WTC11 (cell line): ENCODE measurements at places on chromosomes 3 and 15. TPM values are rescaled to one million over a fixed set of nuclear protein-coding genes. Genes with fewer than 3 reads are reported as not detected.

The GOLGA8S gene
- total RNA-seq = 0.16 to 0.23 TPM (median 0.22 TPM) in 3 replicates

The ATP13A4 gene
- 0.18 to 0.60 TPM (median 0.20 TPM) in 3 replicates for total RNA-seq

DNA sequence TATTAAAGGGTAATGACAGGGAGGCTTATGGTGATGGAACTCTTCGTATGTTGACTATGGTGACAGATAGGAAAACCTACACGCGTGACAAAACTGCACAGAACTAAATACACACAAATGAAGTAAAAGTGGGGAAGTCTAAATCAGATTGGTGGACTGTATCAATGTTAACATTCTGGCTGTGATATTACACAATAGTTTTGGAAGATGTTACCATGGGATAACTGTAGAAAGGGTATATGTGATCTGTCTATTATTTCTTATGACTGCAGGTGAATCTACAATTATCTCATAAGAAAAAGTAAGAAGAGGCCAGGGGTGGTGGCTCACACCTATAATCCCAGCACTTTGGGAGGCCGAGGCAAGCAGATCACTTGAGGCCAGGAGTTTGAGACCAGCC, 9.1 kb downstream of the HIGD2B start:
- no peak for DNase-seq

The POC1A gene
- total RNA-seq = 31.3 to 36.2 TPM (median 34.9 TPM) in 3 replicates

DNA sequence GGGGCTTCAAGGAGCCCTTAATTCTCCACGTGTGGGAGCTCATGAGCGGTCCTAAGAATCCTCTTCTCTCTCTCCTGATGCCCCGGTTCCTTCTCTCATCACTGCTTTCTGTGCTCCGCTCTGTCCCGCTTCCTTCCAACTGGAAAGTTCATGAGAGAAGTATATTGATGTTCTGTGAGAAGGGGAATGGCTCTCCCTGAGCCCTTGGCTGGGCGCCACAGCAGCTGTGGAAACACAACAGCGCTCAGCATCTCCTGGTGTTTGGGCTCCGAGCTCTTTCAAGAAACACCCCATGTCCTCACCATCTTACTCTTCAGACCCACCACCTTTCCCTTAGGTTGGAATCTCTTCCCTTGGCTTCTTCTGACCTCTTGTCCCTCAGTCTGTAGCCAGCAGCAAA, 161.7 kb downstream of the VGLL4 start:
- no peak for DNase-seq

DNA sequence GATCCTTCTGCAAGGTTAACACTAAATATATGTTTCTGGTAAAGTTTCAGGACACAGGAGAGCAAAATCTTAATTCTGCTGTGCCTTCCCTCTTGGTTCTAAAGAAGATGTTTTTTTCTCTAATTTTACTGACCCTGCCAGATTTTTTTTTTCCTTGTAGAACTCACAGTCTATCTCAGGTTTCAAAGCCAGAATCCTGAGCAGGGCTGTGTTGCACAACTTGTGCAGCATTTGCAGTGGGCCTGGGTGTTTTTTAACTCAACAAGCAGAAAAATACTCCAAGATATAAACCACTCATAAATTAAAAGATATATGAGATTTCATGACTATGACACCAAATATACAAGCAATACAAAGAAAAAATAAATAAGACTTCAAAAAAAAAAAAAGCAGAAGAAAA, 40.2 kb upstream of the ARF4 start:
- DNase-seq = no peak

GRCh38 chr15:38873158-38873557, 308.5 kb upstream of the RASGRP1 start:
- peak; percentile 16 for DNase-seq

GRCh38 chr3:143586576-143586975, 261.7 kb downstream of the SLC9A9 start:
- no peak for DNase-seq

The POTEB gene
- not detected in 3 replicates for total RNA-seq

DNA sequence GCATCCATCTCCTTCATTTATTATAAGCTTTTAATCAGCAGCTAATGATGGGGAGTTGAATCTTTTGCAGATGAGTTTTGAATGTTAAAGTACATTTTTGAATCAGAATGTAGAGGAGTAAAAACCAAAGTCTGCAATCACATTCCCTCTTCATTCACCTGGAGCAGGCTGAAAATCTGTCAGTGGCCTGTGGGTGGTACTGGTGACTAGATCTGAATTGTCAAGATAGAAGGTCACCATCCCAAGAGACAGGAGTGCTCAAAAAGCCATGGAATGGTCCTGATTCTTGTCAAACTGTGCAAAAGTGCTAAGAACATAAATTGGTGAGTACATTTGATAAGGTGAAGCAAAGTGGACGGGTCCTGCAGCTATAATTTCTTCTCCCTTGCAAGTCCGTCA, 881.3 kb upstream of the NR2F2 start:
- no peak for DNase-seq

The SLMAP gene
- 75.5 to 79.5 TPM (median 78.3 TPM) in 3 replicates for total RNA-seq

- DNase-seq = no peak
These were observed 13.1 kb downstream of the MGLL start for GRCh38 chr3:127809211-127809610.

DNA sequence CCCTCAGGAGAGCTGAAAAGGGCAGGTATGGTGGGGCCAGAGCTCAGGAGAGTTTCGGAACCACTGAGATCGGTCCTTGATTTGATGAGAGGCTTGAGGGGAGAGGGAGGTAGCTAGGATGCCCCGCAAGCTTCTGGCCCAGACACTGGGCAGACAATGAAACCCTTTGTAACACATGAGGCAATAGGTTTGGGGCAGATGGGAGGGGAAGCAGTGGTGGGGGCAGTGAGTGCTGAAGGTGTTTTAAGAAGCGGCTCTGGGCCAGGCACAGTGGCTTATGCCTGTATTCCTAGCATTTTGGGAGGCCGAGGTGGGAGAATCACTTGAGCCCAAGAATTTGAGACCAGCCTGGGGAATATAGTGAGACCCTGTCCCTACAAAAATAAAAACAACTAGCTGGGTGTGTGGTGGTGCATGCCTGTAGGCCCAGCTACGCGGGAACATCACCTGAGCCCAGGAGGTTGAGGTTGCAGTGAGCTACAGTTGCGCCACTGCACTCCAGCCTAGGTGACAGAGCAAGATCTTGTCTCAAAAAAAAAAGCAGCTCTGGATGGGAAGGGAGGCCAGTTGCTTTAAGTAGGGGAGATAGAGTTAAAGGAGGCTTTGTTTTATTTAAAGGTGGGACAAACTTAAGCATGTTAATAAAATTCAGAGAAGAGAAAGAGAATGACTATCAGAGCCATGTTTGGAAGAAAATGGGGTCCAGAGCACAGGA, 9.6 kb upstream of the SNX22 start:
- no peak for DNase-seq

The MESP2 gene
- 0.66 to 1.0 TPM (median 0.68 TPM) in 3 replicates for total RNA-seq

- DNase-seq = no peak
These were observed 469 bp downstream of the ZNF770 start for GRCh38 chr15:34987609-34988026.

The RUBCN gene
- 21.8 to 22.9 TPM (median 22.9 TPM) in 3 replicates for total RNA-seq

- DNase-seq = no peak
These were observed 97.3 kb upstream of the LRRN1 start for GRCh38 chr3:3701949-3702348.

GRCh38 chr3:47588053-47588452, 9.4 kb upstream of the CSPG5 start:
- DNase-seq = no peak

The KNSTRN gene
- total RNA-seq = 58.7 to 73.4 TPM (median 64.6 TPM) in 3 replicates

DNA sequence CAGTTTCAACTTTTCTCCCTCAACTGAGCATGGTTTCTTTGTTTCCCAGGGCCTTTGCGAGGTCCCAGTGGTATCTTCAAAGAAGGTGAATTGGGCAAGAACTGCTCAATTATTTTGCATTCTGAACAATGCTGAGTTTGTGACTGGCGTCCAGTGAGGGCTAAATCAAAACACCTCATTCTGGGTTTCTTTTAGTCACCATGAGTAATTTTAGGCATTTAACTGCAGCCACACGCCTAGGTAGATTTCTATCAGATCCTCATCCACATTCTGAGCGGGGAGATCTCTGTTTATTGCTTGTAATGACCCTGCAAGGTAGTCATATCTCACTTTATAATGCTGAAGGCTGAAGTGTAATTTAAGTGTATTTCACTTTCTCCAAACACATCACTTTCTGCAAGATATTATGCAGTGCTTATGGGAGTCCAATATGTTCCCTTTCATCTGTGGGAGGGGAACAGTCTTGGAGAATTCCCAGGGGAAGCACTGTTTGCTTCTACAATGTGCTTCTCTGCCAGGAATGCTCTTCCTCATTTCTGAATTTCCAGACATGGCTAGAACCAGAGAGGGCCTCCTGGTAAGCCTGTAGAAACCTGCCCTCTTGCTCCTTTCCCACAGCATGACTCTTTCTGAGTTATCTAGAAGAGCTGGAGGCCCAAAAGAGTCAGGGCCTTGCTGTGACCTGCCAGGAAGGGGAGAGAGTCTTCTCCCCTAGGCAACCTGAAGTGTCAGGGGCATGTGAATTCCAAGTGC, 91.7 kb downstream of the FRMD4B start:
- DNase-seq = no peak

GRCh38 chr15:82646250-82647044, 716 bp downstream of the CPEB1 start:
- DNase-seq = peak; percentile 62

- DNase-seq = no peak
These were observed 77.8 kb downstream of the VGLL3 start for GRCh38 chr3:86913160-86913559.

The C3orf80 gene
- 0.41 to 0.66 TPM (median 0.66 TPM) in 3 replicates for total RNA-seq

The RSL24D1 gene
- total RNA-seq = 91.9 to 115 TPM (median 95.7 TPM) in 3 replicates

The PLSCR5 gene
- total RNA-seq = not detected in 3 replicates

DNA sequence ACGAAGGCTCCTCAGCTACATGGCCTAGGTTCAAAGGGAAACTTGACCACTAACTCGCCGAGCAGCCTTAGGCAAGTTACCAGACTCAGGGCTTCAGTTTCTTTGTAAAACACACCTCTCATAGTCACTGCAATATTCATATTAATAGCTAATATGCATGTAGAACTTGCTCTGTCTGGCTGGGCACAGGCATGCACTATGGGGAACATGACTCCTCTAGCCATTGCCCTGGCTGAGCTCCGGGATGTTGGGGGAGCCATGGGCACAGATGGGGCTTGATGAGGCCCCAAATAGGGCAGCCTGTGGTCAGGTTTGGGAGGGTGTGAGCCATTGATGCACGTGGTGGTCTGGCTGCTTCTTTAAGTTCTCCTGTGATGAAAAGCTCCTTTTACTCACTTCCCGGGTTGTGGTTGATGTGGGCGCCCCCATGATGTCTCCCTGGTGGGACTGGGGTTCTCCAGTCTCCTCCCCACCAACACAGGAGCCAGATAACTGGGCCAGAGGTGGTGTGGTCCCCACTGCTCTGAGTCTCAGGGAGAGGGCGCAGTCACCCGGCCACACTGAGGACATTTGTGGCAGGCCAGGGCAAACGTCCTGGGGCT, 29.4 kb upstream of the DUSP7 start:
- no peak for DNase-seq

The IL12A gene
- 0.69 to 1.0 TPM (median 0.69 TPM) in 3 replicates for total RNA-seq

DNA sequence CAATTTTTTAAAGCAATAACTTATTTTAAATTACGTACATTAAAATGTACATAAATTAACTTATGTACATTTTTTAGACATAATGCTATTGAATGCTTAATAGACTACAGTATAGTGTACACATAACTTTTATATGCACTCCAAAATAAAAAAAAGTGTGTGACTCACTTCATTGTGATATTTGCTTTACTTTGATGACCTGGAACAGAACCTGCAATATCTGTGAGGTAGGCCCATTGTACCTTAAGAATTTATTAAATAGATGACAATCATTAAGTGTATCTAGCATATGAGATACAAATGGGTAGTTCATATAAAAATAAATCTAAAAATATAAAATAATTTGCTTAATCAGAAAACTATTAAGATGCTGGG, 276.7 kb downstream of the NFKBIZ start:
- DNase-seq = no peak

The GOLGA8T gene
- total RNA-seq = 0.78 to 1.0 TPM (median 0.92 TPM) in 3 replicates

The NECTIN3 gene
- 19.9 to 24.8 TPM (median 23.0 TPM) in 3 replicates for total RNA-seq

The SEMA3G gene
- total RNA-seq = 1.6 to 2.5 TPM (median 2.5 TPM) in 3 replicates

The PRRT3 gene
- total RNA-seq = 9.2 to 11.5 TPM (median 11.4 TPM) in 3 replicates

GRCh38 chr15:26294059-26294689, 431.0 kb upstream of the ATP10A start:
- peak; percentile 61 for DNase-seq

The TMCO5A gene
- not detected in 3 replicates for total RNA-seq

GRCh38 chr3:117793622-117794265, 1084.2 kb downstream of the TUSC7 start:
- no peak for DNase-seq

- no peak for DNase-seq
These were observed 76.5 kb downstream of the RPLP1 start for GRCh38 chr15:69529141-69529540.

- DNase-seq = peak; percentile 61
These were observed 192.6 kb upstream of the LYSMD4 start for GRCh38 chr15:99925661-99926461.

GRCh38 chr3:24802614-24803013, 308.0 kb upstream of the THRB start:
- DNase-seq = no peak

GRCh38 chr3:117409701-117410459, 700.3 kb downstream of the TUSC7 start:
- DNase-seq = no peak

DNA sequence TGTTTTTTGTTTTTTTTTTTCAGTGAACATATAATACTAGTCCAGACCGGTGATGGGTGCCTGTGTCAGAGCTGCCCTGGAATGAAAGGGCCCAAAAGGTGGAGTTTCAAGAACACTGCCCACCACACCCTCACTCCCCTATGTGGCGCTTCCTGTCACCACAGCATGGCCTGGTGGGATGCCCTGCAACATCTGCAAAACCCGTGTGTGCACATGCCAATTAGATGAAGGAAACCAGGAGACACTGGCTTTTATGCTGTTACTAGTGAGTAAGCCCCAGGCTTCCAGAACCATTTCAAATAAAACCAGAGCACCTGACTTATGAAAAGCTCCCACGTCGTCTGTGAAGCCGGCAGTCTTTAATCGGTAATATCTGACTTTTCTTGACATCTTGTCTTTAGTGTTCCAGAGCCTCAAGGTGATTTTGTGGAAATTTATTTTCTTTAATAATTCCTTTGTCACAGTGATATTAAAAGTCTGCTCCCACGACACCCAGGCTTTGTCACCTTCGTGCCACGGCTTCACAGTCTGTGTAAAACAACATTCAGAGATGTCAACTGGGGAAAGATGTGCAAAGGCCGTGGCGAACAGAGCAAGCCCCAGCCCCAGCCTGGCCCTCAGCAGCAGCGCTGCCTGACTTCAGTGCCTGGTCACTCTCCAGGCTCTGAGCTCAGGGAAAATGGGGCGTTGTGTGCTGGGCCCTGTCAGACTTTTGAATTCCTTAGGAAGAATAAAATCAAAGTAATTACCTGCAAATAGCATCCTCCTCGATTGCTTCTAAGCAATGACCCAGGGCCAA, 6.4 kb downstream of the CFAP92 start:
- DNase-seq = no peak

The CPLX3 gene
- 0.09 to 0.21 TPM (median 0.09 TPM) in 3 replicates for total RNA-seq

The GOLGA8Q gene
- 0.50 TPM in 1 of 3 replicates, not detected in the others for total RNA-seq

- no peak for DNase-seq
These were observed 25.0 kb downstream of the MAP6D1 start for GRCh38 chr3:183800243-183800863.

The MINDY2 gene
- total RNA-seq = 27.0 to 29.9 TPM (median 29.6 TPM) in 3 replicates

- no peak for DNase-seq
These were observed 394.3 kb upstream of the C2CD4B start for GRCh38 chr15:62559381-62559733.

The BSN gene
- total RNA-seq = 1.7 to 2.8 TPM (median 2.4 TPM) in 3 replicates

- DNase-seq = no peak
These were observed 150.1 kb downstream of the FGF12 start for GRCh38 chr3:192577271-192577670.

GRCh38 chr3:172357850-172358754, 90.2 kb downstream of the GHSR start:
- DNase-seq = no peak

GRCh38 chr3:197022405-197023231, 7.0 kb downstream of the MELTF start:
- DNase-seq = no peak
